Activated naive CD8-positive, alpha-beta T cell treated with anti-CD3 and anti-CD28 coated beads for 36 hours (primary cell): ENCODE measurements at places on chromosomes 2 and 18. TPM values are rescaled to one million over a fixed set of nuclear protein-coding genes. Genes with fewer than 3 reads are reported as not detected.
A peak's percentile ranks its signal among the peaks of the same experiment; 100 is the strongest.

The C2orf72 gene
- total RNA-seq, result 2.4 TPM

The FIGN gene
- not detected for total RNA-seq

The RAB27B gene
- total RNA-seq, result not detected

The CHN1 gene
- 17.6 TPM for total RNA-seq

The MEP1B gene
- total RNA-seq, result not detected

- no peak for DNase-seq
These were observed 99.5 kb upstream of the EPAS1 start for GRCh38 chr2:46197672-46198071.

- DNase-seq, result no peak
These were observed 73.5 kb upstream of the LHCGR start for GRCh38 chr2:48829036-48829435.

GRCh38 chr18:14085770-14086457 is 46.3 kb downstream of the ZNF519 start:
- DNase-seq, result no peak

DNA sequence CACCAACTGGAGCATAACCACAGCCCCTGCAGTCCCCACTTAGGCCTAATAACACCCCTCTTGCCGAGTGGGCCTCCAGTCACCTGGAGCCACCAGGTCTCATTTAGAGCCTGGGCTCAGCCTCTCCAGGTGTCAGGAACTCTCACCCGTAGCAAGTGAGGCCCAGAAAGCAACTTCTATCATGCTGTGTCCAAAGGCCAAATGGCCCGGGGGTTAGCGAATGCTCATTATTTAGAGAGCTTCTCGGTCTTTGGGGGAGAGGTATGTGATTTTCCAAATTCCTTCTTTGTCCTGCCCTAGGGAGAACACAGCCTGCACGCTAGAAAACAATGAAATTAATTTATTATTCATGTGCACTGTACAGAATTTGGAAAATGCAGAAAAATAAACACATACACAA is 109.9 kb upstream of the PTPRM start:
- no peak for DNase-seq

DNA sequence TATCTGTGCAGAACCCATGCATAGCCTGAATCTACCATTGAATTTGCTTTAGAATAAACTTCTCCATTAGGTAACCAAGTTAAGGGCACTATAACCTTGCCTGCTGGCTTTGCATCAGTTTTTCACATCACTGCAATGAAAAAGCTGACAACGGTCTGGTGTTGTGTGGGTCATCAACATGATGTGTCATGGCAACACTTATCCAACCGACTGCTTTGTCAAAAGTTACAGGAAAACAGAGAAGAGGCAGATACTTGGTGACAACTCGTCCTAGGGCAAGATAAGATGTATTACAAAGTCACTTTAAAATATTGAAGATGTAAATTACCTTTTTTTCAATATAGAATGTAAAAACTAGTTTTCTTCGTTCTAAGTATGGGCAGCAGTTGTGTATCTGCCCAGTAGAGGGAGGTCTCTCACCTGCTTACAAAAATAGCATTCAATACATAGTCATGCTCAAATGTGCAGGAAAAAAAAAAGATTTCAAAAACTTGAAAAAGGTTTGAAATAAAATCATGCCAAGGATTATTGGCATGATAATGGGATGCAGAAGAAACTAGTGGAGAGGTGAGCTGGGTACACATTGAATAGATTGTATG is 96.3 kb downstream of the EVA1A start:
- no peak for DNase-seq

- no peak for DNase-seq
These were observed 64.8 kb upstream of the CYP26B1 start for GRCh38 chr2:72212486-72212855.

DNA sequence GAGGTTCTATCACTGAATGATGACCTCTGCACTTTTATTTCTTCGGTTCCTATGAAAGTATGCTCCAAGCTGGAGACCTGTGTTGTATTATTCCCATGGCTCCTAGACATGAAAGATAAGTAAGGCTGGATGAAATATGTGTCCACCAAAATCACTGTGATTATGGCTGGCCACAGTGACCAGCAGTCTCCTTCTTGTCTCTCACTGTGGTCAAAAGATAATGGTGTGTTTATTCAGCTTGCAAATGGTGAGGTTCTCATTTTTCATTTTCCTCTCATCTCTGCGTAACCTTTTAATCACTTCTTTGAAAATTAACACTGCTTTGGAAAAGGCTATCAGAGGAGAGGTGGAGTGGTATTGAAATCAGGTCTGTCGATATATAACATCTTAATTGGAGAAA is 107.8 kb upstream of the DAPL1 start:
- no peak for DNase-seq

GRCh38 chr2:234881413-234882241 is 70.2 kb upstream of the SH3BP4 start:
- DNase-seq, result peak; percentile 59
